Osteocyte (in vitro differentiated cells): ENCODE measurements at places on chromosomes 1 and 21. TPM values are rescaled to one million over a fixed set of nuclear protein-coding genes. Genes with fewer than 3 reads are reported as not detected.

The FNDC5 gene
- total RNA-seq: 2.0 and 3.2 TPM in 2 replicates

The AK5 gene
- total RNA-seq: 31.5 and 38.1 TPM in 2 replicates

The UBL4B gene
- total RNA-seq: not detected in 2 replicates

The FCN3 gene
- total RNA-seq: not detected in 2 replicates

The SPRR5 gene
- not detected in 2 replicates for total RNA-seq

The TMEM269 gene
- 0.21 and 0.67 TPM in 2 replicates for total RNA-seq

The SYT2 gene
- total RNA-seq: not detected in 2 replicates

The VTCN1 gene
- total RNA-seq: not detected in 2 replicates
